CD8-positive, alpha-beta T cell (primary cell): ENCODE measurements at places on chromosomes 16 and 17. TPM values are rescaled to one million over a fixed set of nuclear protein-coding genes. Genes with fewer than 3 reads are reported as not detected.

Gene ZNF385C
- 0.19 TPM for total RNA-seq

Gene PRM1
- not detected for total RNA-seq

Gene EFCAB3
- total RNA-seq, result not detected

Gene PITPNM3
- total RNA-seq, result 0.25 TPM

Gene DPEP3
- 0.58 TPM for total RNA-seq

Gene PKMYT1
- 0.44 TPM for total RNA-seq

Gene SPN
- 36.9 TPM for total RNA-seq

Gene MGAT5B
- 0.24 TPM for total RNA-seq

Gene CCL22
- not detected for total RNA-seq
